GM12878 (cell line): ENCODE measurements at places on chromosomes 12 and 14. TPM values are rescaled to one million over a fixed set of nuclear protein-coding genes. Genes with fewer than 3 reads are reported as not detected.

The RSRC2 gene
- total RNA-seq = 50.3 and 58.4 TPM in 2 replicates

The P2RX2 gene
- not detected in 2 replicates for total RNA-seq

The KITLG gene
- 0.32 and 0.51 TPM in 2 replicates for total RNA-seq

The TNS2 gene
- 0.66 and 0.72 TPM in 2 replicates for total RNA-seq

The EXOC3L4 gene
- not detected in 2 replicates for total RNA-seq

The OR4N2 gene
- not detected in 2 replicates for total RNA-seq

The FOXN4 gene
- total RNA-seq = not detected in 2 replicates

DNA sequence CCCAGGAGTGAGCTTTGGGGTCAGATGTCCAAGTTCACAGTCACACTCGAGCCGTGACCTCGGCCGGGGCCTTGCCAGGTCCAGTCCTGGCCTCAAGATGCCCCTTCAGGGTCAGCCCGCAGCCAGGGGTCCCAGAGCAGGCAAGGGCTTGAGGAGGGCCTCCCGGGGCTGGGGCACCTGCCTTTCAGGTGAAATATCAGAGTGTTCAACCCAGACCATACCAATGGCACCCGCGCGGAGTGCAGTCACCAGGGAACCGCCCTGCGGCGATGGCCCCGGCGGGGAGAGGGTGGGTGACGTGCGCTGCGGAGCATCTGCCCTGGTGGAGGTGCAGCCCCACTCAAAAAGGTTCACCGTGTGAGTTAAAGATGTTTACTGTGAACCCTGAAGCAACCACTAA lies 16.9 kb downstream of the LRCOL1 start:
- no peak for DNase-seq

DNA sequence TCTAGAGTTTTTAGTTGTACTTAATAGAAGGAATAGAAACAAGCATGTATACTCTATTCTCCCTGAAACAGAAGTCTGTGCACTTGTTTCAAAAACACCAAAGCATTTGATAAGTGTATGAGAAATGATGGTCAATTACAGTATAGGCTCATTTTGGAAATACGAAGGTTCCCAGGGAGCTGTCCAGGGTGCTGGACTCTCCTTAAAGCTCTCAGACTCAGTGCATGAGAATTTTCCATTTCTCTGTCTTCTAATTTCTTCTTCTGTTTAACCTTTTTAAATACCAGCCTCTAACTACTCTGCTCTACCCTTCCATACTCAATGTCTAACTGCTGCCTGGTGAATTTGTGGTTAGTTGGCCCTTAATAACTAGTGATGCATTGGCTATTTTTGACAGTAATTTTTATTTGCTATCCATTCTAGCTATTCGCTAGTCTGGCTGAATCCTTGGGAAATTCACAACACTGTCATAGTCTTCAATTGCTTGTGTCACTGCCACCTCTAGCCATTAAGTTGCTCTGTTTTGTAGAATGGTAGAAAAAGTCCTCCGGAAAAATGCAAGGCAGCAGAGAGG lies 229.2 kb downstream of the NRXN3 start:
- DNase-seq = no peak

DNA sequence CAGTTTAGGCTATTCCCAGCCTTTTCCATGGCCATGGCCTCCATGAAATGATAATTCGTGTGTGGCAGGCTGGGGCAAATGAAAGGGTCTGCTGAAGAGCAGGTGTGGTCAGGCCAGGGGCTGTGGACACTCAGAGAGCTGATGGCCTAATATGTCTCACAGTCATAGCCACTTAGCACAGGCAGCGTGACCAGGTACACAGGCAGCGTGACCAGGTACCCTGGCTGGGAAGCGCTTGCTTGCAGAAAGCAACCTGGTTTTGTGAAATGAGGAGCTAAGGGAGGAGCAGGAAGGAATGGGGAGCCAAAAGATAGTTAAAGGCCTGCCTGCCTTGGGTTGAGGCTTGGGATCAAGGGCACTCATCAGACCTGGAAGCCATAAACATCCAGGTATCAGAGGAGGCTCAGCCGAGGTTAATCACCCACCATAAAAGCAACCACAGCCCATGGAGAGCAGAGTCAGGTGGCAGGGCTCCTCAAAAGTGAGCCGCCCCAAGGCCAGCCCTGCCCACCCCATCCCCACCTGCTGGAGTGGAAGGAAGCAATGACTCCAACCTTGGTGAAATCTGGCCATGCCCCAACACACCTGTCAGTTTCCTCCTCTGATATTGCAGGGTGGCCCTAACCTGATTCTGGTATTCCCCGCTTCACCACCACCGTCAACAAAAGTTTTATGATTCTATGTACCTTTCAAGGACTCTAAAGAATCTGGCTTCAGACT lies 8.0 kb upstream of the KRT8 start:
- no peak for DNase-seq

DNA sequence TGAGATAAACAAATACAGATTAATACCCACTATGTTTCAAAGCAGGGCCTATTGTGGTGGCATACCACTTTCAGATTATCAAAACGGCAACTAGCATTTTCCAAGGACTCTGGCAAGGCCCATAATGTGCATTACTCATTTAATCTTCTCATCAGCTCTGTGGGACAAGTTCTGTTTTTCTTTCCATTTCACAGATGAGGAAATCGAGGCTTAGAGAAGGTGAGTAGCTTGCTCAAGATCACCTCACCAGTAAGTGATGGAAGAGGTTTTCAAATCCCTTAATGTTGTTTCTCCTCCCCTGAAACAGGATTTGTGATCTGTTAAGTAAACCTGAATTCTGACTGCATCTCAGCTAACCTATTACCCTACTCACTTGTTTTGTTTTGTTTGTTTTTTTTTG lies 3.9 kb upstream of the PYGL start:
- no peak for DNase-seq

DNA sequence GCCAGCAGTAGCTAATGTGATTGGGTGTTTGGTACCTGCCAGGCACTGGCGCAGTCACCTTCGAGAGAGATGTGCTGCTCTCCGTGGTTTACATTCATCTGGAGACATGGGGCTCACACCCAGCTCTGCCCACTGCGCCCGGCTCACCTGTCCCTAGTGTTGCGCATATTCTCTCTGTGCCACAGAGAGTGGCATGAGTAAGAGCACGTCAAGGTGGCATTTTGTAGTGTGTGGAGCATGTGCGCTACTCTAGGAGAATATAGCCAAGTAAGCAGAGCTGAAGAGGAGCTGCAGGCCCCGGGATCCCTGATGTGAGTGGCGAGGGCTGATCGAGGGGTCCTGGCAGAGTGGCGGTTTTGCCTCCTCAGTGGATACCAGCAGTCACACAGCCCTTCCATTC lies 46.9 kb downstream of the TPCN1 start:
- no peak for DNase-seq

- no peak for DNase-seq
Observed at GRCh38 chr12:117093431-117093830, 5.8 kb downstream of the TESC start.

DNA sequence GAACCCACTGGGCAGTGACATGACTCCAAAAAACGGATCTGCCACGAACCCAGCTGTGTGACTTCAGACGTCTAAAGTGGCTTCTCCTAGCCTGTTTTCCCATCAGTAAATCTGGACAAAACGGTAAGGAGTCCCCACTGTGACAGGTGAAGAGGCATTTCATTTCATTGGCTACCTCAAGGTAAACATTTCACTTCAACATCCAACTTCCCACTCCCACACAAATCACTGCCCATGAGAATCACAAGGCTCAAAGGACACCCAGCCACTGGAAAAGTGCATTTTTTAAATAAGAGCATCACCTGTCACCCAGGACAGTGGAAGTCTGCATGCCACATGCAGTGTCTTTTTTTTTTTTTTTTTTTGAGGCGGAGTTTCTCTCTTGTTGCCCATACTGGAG lies 27.9 kb downstream of the HSP90AA1 start:
- DNase-seq = no peak

DNA sequence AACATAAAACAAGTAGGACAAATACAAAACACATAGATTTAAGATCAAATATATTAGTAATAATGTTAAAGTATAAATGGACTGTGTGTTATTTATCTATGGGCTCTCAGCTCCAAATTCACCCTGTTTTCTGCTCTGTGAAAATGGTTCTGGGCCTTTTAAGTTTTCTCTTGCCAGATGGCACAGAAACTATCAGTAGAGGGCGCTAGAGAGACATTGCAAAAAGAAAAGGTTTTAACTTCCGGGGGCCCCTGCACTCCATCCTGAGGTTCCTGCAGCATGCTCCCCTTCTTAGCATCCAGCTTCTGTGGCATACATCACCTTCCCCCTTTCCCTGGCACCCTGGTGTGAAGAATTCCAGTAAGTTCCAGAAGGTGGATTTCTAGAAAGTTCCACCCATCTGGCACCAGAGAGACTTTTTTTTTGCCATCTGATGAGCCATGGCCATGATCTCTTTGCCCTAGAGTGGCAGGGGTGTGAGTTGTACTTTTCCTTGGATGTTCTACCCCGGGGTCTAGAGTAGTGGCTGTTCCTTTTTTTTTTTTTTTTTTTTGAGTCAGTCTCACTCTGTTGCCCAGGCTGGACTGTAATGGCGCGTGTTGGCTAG lies 29.3 kb downstream of the ZCRB1 start:
- DNase-seq = no peak

DNA sequence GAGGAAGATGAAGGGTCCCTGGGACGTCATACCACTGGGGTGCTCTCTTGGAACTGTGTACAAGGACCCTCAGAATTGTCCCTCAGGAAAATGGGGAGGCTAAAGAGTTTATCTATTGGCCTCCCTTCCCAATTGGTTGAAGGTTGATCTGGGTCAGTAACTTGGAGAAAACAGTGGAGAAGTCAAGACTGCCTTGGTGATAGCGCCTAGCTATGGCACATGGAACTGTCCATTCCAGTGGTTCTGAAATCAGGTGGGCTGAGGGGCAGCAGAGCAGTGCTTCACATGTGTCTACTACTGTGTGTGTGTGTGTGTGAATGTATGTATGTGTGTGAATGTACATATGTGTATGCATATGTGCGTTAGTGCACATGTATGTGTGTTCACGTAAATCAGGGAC lies 316.1 kb downstream of the AACS start:
- no peak for DNase-seq

GRCh38 chr14:93186956-93187355 lies 1.8 kb downstream of the LYSET start:
- no peak for DNase-seq

DNA sequence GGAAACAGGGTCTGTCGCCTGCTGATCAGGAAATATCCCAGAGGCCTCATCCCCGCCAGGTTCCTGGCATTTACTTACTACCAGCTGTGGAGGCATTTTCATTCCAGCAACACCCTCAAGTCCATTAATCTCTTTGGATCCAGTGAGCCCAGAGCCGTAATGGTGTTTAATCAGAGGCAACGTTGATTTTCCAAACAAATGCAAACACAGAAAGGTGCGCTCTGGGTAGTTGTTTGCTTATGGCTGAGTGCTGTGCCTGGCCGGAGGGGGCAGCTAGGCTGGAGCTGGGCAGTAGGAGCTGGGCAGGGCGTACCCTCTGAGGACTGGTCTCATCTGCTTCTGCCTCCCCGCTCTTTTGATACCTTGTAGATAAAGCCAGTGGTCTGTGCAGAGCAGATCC lies 110.6 kb downstream of the ADCK1 start:
- no peak for DNase-seq

DNA sequence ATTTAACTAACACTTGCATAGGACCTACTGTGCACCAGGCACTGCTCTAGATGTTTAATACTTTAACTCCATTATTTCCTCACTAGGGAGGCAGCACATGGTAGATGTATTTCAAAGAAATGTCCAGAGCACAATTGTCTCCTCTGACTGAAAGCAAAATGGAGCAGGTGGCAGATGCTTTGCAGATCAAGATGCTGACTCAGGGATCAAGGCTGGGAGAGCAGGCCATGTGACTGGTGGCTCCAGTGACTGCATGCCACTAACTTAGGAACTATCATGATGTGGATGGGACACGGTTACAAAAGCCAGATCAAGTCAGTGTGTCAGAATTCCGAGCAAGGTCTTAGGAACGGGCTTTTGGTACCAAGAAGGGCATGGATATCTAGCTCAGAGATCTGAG lies 28.2 kb downstream of the SERPINA11 start:
- DNase-seq = no peak

DNA sequence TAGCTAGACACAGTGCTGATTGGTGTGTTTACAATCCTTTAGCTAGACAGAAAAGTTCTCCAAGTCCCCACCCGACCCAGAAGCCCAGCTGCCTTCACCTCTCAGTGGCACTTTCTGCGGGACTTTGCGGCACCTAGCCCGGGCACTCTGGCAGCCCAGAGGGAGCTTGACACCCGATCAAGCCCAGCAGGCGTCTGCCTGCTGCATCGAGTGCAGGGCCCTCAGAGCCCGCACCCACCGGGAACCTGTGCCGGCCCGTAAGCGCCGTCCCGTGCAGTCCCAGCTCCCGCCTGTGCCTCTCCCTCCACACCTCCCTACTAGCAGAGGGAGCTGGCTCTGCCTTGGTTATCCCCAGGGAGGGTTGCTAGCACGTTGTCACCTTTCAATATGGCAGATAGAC lies 631.0 kb upstream of the STXBP6 start:
- no peak for DNase-seq
